ENCODE measurements at places on chromosomes 16 and 17.

GRCh38 chr17:28113269-28113668 lies 70.8 kb downstream of the NLK start:
- DNase-seq: no peak

DNA sequence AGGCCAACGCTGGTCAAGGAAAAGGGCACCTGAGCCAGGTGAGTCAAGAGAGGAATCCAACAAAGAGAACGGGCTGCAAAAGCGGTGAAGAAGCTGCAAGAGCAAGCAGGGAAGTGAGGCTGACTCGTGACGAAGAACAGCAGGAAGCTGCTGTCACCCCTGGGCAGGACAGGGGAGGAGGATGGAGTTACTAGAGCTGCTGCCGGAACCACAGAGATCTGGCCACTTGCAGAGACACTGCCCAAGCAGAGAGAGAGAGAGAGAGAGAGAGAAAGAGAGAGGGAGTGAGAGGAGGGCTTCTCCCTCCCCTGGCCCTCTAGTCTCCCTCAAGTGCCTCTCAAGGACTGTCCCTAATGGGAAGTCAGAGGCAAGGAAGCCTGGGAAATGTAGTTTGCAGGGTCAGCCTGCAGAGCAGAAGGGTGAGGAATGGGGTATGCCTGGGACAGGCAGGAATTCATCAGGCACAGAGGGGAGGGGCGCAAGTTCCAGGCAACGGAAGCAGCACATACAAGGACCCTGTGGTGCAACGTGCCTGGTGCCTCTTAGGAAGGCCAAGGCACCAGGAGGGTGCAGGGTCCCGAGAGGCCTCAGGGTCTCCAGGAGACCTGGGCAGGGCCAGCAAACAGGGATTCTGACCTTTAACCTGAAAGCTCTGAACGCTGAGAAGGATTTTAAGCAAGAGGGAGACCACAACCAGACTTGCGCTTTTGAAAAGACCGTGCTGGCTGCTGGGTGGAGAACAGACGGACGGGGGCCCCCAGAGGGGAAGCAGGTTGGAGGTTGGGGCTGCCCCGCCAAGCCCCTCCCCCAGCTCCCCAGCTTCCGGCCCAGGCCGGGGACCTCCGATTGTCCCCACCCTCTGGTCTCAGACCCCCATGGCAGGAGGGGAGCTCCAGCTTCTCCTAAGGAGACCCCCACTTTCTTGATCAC lies 45.8 kb upstream of the CIBAR2 start:
- no peak for DNase-seq

GRCh38 chr16:28297308-28297707 lies 5.0 kb downstream of the SBK1 start:
- DNase-seq: no peak

DNA sequence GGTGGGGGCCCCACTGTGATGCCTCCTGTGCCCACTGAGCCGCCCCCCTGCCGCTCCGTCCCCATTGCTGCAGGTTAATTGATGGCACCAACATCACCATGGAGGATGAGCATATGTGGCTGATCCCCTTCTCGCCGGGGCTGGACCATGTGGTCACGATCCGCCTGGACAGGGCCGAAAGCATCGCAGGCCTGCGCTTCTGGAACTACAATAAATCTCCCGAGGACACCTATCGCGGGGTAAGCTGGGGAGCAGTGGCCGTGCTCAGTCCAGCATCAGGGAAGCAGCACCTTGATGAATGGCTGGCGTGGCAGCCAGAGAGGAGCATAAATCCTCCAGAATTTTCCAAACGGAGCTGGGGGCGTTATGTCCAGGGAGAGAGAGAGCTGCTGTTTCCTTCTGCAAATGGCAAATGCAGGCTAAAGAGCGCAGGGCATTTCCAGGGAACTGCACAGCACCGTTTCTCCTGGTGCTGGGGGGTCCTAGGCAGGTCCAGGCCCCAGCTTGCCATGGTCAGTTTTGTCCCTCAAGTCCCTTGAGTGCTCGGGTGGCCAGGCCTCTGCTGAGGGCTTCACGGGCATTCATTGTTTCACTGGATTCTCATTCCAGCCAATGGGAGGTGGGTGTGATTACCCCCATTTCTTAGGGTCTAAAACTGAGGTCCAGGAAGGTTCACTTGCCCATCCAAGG lies 216.4 kb downstream of the KATNIP start:
- DNase-seq: no peak

- DNase-seq: no peak
Observed at GRCh38 chr17:49447628-49448302, 33.1 kb upstream of the PHB1 start.

Data from NCI-H2107 (cell line).